ENCODE measurements at places on chromosomes 11 and 22.

DNA sequence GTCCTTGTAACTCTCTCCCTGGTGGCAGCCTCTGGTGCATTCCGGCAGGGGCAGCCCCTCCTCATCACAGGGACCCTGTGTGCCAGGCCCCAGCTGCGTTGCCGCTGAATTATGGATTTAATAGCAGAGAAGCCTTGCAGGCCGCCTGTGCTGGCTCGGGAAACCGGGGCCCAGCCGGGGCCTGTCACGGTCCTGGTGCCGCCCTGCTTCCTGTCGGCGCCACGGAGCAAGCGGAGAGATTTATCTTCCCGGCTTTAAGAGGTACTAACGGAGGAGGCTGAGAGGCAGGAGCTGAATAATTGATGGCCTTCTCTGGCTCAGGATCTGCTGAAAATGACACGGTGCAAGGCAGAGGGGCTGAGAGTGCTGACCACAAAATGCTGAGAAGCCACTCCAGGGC lies 54.0 kb upstream of the CCDC188 start:
- no peak for DNase-seq

GRCh38 chr11:68693484-68693882 lies 9.1 kb downstream of the GAL start:
- no peak for DNase-seq

DNA sequence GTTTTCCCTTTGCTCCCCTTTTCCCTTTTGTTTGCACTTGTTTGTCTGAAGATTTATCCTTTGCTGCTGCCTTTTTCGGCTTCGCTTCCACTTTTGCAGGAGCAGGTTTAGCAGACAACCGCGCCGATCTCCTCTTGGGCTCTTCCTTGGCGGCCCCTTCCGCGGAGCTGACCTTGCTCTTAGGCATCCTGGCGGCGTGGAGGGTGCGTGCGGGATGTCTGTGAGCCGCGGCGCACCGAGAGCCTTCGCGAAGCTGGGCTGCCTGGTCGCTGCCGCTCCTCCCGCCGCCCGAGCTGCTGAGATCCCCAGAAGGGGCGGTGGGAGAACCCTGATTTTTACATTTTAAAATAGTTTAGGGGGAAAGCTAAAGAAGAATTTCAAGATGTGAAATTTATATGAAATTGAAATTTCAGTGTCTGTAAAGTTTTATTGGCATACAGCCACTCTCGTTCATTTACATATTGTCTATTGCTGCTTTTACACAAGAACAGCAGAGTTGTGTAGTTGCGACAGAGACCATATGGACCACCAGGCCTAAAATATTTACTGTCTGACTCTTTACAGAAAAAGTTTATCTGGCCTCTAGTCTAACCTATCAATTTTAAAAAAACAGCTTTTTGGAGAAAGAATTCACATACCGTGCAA lies 105.2 kb upstream of the RRM1 start:
- no peak for DNase-seq

DNA sequence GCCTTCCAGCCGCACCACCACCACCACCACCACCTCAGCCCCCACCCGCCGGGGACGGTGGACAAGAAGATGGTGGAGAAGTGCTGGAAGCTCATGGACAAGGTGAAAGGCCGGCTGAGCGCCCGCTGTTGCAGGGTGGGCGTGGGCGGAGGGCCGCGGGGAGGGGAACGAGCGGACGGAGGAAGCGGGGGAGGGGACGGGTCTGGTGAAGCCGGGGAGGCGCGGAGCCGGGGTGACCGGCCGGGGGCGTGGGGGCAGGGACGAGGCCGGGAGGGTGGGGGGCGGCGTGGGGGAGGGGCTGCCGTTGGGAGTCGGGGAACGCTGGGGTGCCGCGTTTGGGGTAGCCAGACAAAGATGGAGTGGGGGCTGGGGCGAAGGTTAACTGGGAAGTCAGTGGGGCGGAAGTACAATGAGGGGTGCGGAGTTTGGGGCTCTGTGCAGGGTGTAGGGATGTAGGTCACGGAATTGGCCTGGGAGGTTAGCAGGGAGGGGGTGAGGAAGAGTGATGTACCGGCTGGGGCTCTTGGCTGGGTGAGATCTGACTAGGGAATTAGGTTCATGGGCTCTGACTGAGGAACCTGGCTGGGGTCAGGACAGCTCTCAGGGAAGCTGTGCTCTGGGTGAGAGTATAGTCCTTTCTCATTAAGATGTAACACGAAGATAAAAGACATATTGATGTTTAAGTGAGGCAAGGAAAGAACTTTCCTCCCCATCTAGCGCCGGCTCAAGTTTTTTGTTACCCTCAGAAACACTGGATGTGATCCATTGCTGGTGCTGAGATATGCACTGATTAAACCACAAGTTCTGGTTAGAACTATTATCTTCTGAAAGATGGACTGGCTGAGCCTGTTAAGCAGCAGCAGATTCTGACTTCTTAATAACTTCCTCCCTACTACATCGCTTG lies 624 bp downstream of the CBL start:
- peak; percentile 45 for DNase-seq

DNA sequence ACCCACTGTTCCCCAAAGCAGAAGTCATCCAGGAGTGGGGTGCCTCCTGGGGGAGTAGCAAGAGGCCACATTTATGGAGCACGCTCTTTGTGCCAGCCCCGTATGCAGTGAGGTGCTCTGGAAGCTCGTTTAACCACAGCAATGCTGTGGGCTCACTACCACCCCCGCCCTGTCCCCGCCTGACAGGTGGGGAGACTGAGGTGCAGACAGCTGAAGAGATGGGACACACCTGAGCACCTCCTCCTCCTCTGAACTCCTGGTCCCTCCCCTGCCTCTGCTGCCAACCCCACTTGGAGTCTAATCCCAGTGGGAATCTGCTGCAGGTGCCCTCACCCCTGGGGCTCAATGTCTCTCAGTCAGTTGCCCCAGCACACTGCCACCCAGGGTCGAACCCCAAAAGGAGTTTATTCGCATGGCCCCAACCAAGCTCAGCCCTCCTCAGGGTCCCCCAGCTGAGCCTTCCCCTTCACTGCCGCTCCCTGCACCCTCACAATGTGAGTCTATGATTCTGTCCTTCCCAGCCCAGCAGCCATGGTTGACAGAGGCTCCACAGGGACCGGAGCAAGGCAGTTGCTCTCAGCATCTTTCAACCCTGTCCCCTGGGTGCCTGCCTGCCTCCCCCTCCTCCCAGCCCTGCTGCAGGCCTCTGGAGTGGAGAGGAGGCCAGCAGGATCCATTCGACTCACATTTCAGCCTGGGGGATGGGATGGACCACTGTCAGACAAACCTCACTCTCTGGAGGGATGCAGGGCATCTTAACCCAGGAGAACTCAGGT lies 13.3 kb upstream of the BCR start:
- no peak for DNase-seq

DNA sequence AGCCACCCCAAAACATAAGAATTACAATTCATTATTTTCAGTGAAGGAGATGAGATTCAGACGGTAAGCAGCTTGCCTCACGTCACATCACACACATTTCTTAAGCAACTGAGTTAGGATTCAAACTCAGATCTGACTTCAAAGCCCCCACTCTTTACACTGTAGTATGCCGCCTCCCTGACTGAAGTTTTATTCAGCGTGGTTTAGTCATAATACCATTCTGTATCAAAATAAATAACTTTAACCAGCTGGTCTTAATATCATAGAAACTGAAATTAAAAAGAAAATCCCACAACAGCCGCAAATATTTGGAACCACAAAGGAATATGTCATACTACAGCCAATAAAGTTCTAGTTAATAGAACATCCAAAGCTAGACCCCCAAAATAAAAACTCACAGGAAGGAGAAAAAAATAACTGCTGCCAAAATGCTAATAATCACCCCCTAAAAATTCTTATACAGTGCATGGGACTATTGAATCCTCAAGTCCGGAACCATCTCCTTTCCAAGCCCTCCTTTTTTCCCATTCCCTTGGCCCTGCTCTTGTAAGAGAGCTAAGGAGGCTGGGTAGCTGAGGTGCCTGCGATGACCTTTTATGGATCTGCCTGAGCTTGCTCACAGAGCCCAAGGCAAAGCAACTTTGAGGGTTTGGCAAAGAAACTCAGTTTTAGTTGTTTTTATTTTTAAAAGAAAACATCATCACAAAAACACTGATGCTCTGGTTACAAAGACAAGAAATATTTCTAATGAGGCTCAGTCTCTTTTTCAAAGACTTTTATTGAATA lies 334.5 kb downstream of the TTC28 start:
- no peak for DNase-seq

GRCh38 chr11:69301455-69302401 lies 7.8 kb downstream of the MYEOV start:
- peak; percentile 90 for DNase-seq

DNA sequence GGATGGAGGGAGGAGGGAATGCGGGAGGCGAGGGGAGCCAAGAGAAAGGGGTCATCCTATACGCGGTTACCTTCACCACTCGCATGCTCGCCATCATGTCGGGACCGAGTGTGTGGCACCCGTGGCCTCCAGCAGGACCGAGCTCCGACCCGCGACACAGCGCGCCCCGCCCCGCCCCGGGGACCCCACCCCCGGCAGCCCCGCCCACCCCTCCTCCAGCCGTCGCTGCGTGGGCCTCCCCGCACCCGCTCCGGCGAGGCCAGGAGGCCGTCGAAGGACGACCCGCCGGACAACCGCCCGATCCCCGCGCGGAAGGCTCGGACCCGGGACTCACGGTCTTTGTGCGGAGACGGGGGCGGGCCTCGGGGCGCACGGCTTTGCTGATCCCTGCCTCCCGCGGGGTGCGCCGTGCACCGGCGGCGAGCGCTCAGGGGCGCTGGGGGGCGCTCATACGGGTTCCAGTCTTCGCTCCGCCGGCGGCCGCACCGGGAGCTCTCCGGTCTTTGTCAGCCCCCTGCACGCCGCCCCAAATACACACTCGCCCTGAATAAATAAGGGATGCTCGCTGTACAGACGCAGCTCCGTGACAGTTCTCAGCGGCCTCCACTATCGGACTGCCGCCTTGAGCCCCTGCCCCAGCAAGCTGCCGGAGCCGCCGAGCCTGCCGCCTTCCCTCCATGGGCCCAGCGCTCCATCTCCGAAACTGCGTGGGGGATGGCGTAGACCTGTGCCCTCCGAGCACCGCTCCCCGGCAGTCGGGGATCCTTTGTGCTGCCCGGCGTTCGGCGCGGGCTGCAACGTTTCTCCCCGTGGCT lies at the start of gene UBE2L6:
TSS of gene UBE2L6 (minus strand) at position 158 of the 815 bp plus-strand sequence. CDS start at position 97, 61 bp downstream.
- peak; percentile 89 for DNase-seq

- DNase-seq, result peak; percentile 16
These were observed 63.8 kb downstream of the CYB5R2 start for GRCh38 chr11:7609521-7609920.

- peak; percentile 46 for DNase-seq
These were observed 37.6 kb downstream of the ATXN10 start for GRCh38 chr22:45709060-45709739.

DNA sequence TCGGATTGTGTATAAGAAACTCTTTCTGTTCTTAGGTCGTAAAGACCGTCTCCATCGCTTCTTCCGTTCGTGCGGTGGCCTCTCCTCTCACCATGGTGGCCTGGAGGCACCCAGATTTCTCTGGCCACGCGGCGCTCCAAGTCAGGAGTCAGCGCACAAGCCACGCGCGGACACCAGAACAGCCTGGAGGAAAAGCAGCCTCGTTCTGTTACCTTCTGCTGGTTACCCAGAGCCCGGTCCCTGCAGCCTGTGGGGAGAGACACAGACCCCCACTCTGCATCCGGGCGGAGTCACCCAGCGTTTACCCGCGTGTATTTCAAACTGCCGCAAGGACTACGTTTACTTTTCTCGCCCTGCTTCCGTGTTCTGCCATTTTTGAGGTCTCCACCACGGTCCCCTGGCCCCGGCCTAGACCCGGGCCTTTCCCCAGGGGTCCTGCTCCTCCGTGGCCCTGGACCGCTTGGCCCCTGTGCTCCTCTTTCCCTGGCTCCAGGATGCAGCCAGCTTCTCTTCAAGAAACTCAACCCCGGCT lies 776.1 kb downstream of the BRD1 start:
- DNase-seq, result no peak

GRCh38 chr11:35923452-35923851 lies 20.4 kb upstream of the LDLRAD3 start:
- DNase-seq, result no peak

DNA sequence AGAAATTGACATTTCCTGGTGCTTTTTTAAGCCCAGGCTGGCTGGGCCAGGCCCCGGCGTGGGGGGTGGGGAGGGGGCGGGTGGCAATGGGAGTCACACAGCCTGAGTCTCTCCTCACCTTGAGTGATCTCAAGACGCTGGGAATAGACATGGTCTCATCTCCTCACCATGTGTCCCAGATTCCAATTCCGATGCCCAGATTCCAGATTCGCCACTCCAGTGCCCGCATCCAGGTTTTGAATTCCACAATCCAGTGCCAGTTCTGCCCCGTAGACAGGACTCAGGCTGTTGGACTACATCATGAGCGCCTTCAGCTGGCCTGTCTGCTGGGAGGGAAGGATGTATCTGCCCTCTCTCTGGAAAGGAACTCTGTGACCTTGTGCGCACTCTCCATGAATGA lies 19.1 kb downstream of the KCNC1 start:
- no peak for DNase-seq

DNA sequence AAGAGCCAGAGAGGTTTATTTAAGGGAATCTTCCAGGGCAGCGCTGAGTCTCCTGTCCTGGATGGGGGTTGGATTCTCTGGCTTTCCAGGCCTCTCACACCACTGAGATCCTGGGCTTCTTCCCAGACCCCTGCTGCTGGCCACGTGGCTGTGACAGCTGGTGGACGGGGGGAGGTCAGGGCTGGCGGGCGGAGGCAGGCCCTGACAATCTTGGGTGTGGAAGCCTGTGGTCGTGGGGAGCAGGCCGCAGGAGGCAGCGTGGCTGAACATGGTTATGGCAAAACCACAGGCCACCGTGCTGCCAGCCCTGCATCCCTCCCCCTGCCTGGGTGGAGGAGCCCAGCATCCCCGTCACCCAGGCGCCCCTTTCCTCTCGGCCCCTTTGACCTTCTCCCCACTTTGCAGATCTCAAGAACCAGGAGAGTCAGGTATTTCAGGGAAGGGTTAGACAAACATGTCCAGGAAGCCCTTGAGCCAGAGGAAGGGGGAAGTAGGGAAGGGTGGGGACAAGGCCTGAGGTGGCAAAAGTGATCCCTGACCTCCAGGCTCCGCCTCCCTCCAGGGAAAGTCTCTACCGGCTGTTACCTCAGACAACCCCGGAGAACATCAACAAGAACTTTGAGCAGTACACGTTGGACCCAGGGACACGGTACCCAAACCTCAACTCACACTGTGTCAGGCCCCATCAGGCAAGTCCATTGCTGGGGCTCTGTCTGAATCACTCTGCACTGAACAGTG lies 111.8 kb downstream of the MICAL2 start:
- no peak for DNase-seq

DNA sequence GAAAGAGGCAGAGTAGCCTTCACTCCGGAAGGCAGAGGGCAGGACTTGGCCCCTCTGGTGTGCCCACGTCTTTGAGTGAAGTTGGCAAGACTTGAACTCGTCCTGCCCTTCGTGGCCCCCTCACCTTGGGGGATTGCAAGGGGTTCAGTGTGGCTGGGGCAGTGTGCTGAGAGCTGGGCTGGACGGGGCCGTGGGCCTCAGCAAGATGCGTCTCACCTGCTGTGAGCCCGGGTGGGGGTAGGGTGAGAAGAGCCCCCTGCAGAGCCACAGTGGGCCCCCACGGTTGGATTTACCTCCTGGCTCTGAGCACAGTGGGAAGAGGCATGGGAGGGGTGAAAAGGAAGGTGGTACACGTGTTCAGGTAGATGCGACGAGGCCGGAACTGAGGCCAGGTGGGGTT lies 81.4 kb upstream of the ATXN10 start:
- no peak for DNase-seq

- DNase-seq, result peak; percentile 86
These were observed 9.6 kb upstream of the UCP3 start for GRCh38 chr11:74018331-74019005.

- no peak for DNase-seq
These were observed 66.7 kb upstream of the MYEOV start for GRCh38 chr11:69227271-69227670.

GRCh38 chr22:48489551-48490499 lies 1337.8 kb downstream of the BRD1 start:
- peak; percentile 34 for DNase-seq

- DNase-seq, result no peak
These were observed 50.0 kb downstream of the IGSF9B start for GRCh38 chr11:133906746-133907145.
